ENCODE measurements at places on chromosomes 12 and 14.

DNA sequence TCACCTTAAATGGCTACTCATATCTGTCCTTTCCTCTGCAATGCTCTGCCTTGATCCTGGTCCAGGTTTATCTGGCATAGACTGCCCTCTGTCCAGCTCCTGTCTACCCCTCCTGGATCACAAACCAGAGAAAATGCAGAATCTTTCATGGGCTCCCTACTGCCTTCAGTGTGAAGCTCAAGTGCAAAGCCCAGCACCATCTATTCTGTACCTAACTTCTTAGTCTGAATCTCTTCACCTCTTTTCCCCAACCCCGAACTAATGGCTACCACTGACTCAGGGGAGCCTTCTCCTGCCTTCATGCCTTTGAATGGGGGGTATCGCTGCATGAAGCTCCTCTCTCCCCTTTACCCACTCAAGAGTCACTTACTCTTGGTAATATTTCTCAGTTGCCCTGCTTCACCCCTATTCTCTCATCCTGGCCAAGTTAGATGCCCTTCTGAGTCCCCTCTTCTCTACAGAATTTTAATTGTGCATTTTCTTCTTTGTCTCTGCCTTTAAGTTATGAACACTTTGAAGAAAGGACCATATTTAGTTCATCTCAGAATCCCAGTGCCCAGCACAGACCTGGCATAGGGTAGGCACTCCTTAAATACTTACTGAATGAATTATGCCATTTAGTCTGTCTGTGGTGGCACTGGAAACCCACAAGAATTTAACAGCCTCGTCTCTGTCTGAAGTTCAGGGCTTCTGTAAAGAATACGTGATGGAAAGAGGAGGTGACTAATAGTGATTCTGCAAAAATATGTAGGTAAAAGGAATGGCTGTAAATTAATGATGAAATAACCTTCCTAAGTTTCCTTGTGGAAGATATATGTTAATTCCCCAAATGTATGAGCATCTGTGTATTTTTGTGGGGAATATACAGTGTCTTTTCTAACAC is 191.3 kb upstream of the AMIGO2 start:
- no peak for DNase-seq

- DNase-seq = no peak
Measured at GRCh38 chr14:100818221-100818699, 7.7 kb upstream of the MEG3 start.

DNA sequence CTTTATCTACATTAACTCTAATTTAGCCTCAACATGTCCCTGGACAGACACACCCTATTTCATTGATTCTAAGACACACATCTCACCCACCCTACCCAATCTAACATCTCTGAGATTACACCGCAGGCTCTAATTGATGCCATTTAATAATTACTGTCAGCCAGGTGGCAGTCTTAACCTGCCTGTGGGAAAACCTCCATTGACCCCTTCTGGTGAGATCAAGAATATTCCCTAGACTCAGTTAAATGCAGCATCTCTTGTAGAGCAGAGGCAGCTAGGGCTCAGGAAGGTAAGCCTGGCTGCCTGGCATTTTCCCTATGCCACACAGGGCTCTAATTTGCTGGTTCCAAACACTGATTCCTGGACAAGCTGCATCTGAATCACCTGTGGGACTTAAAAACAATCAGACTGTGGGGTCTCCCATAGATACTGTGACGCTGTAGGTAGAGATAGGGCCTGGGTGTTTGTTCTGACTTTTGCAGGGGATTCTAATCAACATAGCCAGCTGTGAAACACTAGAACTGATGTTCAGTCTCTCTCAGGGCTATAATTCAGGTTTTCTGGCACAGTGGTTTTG is 14.3 kb downstream of the MCRS1 start:
- DNase-seq = no peak

DNA sequence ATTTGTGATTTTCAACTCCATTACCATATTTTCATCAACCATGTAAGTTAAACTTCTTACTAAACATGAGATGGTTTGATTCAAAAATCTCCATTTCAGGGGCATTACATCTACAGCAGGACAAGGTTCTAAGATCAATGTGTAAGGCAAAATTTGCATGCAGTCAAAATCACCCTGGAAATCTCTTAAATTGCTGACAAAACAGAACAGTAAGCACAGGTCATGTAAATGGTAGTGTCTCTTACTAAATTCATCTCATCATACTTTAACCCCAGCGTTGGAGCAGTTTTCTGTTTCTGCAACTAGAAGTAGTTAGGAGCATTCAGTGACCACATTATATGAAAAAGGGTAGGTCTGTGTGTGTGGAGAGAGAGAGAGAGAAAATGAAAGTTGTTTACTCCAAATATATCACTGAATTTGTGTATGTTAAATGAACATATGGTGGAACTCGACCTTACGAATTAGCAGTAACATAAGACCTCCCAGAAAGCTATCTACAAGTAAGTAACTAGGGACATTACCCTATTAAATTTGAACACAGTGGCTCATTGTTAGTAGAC is 227.5 kb downstream of the SSPN start:
- DNase-seq = no peak

DNA sequence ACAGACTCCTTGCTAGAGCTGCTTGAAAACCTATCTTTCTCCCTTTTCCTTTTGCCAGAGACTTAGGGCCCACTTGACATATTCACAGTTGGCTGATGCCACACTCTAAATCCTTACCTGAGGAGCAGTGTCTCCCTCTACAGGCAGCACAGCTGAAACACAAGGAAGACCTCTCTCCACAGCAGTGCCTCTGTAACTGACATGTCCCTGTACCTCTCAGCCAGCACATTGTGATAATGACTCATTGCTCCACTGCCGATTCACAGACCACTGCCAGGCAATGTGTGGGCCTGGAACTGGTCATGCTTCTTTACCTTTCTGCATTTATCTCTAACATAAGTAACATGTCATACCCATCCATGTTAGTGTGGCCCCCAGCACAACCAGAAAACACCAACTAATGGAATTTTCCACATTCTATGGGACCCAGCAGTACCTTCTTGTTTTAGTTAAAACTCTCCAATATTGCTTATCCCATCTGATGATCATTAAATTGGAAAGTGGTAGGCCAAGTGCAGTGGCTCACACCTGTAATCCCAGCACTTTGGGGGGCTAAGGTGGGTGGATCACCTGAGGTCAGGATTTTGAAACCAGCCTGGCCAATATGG is 56.5 kb downstream of the GTF2A1 start:
- DNase-seq = peak; percentile 73

DNA sequence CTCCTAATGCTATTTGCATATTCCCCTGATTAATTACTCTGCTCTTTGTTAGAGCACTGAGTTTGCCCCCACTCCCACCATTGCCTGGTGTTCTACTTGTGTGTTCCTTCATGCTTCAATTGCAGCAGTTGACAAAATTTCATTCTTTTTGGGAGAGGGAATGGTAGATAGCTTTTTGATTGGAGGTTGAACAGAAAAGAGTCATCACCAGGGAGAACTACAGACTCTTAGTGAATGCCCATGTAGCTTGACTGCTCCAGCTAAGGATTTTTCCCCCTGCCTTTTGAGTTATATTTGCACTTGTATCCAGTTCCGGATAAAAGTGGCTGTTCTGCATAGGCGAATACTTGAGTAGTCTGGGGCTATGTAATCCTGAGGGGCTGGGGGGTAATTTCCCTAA is 183.9 kb downstream of the ETNK1 start:
- no peak for DNase-seq

- DNase-seq = no peak
Measured at GRCh38 chr12:117718559-117718958, 250.2 kb downstream of the KSR2 start.

DNA sequence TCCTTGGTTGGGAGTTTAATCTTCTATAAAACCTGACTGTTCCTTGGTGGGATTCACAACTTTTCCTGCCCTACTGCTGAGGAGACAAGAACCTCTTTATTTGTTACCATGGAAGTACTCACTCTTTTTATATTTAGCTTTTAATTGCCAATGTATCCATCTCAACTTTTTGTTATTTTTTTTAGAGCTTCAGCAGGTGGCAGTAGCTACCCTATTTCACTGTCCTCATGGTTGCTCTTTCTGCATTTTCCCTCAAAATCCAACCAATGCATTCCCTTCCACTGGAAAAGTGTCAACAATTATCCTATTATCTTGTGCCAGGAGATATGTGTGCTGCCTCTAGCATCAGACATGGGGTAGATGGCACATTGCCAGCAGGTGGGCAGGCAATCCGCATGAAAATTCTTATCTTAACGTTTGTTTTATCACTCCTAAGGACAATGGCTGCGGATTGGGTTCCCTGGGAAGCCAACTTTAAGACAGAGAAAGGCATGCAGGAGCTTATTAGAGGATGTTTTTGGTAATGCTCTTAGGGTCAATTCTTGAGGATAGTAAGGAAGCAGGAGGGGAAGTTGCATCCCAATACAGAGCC is 406.4 kb downstream of the SNAPC1 start:
- no peak for DNase-seq

DNA sequence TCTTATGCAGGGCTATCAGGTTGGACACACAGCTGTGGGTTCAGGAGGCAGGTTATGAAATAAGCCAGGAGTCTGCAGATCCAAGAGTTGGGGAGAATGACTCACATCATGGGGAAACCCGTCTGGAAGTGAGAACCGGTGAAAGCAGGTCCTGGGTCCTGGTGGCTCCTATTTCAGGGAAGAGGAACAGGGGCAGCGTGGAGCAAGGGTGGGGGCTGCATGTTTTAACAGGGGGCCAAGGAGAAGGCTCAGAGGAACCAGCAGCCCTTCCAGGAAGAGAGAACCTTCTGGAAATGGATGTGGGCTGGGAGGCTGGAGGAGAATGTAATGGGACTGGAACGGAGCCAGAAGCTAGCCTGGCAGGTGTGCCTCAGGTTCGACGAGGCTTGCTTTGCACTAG is 7.8 kb upstream of the KRT74 start:
- DNase-seq = no peak

DNA sequence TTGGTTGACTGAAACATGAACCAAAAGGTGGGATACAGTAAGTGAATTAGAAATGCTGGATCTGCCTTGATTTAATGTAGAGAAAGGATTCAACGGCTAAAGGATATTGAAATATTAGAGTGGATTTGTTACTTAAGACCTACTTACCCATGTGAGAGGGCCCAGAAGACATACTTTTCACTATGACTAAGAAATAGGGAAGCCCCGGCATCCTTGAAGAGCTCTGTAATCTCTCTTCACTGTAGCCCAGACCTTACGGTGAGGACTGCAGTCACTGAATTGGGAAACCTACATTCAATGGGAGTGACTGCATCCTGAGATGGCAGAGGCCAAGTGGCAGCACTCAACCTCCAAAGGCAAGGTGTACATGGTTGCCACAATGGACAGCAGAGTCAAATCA is 52.5 kb downstream of the KANSL2 start:
- no peak for DNase-seq

DNA sequence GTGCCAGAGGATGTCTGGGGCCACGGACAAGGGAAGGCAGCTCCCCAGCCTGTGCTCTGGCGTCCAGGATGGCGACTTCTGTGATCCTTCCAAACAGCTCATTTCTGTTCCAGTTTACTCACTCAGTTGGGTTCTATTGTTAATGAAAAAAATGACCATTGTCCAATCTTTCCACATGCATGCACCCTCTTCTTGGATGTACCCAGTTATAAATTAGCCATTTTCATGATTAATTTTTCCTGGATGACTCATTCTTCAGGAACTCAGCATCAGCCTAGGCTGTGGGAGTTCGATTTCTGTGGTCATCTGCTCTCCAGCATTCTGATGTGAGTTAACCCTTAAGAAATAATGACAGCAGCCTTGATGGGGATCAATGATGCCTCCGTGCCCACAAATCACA is 926.8 kb downstream of the BCL11B start:
- no peak for DNase-seq

DNA sequence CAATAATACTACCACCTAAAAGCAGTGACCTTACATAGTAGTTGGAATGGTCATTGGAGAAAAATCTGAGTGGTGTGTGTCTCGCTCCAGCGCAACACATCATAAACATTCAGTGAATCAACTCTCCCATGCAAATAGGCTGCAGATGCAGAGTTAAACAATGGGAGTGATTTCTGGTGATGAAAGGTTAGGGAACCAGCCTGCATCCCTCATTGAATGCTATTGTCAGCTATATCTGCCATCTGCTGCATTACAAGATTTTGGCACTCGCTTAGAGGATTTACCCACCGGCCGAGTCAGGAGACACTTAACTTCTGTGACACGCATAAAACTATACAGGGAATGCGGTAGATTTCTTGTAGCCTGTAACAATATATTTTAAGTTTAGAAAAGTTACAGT is 900.9 kb downstream of the FLRT2 start:
- DNase-seq = no peak

- no peak for DNase-seq
Measured at GRCh38 chr12:46043972-46044520, 53.7 kb upstream of the SCAF11 start.

DNA sequence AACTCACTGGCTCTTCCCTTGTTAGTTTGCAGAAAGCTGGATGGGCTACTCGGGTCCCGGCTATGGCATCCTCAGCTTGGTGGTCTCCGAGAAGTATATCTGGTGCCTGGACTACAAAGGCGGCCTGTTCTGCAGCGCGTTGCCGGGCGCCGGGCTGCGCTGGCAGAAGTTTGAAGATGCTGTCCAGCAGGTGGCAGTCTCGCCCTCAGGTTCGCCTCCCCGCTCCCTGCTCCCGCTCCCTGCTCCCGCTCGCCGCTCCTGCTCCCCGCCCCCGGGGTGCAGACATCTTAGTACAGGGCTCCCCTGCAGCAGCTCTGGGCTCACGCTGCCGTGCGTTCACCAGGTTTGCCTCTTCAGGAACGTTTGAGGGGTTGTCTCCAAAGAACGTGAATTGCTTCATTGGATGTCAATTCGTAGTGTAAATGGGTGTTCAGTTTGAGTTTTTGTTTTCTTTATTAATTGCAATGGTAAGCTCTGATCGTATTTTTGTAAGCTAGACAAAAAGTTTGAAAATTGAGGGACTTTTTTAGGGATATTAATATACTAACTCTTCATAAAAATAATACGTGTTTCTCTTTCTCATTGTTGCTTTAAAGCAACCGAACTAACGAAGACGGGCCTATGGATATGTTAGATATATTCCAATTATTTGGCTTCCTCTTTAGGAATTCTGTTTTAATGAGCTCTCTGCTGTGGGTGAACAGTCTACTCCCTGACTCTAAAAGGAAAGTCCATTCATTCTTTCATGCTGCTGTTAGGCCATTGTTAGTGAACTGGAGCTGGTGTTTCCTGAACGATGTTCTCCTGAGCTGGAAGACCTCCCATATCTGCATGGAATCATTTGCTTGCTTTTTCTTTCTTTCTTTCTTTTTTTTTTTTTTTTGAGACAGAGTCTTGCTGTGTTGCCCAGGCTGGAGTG is 71.3 kb downstream of the ANKRD9 start:
- peak; percentile 21 for DNase-seq

DNA sequence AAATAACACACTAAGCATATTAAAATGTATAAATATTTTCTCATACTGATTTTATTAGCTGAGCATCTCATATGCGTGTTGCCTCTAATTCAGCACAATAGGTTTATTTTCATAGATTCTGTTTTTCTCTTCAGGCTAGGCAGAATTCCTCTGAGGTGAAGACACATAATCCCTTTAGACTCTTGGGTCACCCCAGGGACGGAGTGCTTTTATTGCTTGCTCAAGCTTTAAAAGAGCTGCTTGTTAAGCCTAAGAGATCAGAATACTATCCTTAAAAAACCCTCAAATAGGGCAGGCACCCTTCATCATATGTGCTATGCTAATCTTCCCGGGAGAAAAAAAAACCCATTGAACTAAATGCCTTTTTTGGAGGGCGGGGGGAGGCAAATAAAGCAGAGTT is 390.1 kb downstream of the KCNH5 start:
- DNase-seq = no peak
